Psoas muscle (tissue), 8 donors: ENCODE measurements at places on chromosomes 6 and 20. TPM values are rescaled to one million over a fixed set of nuclear protein-coding genes. Genes with fewer than 3 reads are reported as not detected.

The NTSR1 gene
- 0.04 TPM for polyA plus RNA-seq

The ADTRP gene
- not detected for polyA plus RNA-seq

The OPRL1 gene
- polyA plus RNA-seq = 0.08 TPM

The PAK5 gene
- polyA plus RNA-seq = not detected

The PDSS2 gene
- polyA plus RNA-seq = 4.7 TPM

The KCNK15 gene
- polyA plus RNA-seq = 0.23 TPM

The TOMM34 gene
- polyA plus RNA-seq = 10.4 TPM

The JPH2 gene
- polyA plus RNA-seq = 25.1 TPM

The ADGRF4 gene
- polyA plus RNA-seq = not detected

The EEF1E1 gene
- 18.8 TPM for polyA plus RNA-seq

The PGC gene
- 0.48 TPM for polyA plus RNA-seq

The BPIFB1 gene
- not detected for polyA plus RNA-seq

The TINAG gene
- polyA plus RNA-seq = 0.04 TPM

The LPA gene
- polyA plus RNA-seq = not detected

The CEP250 gene
- 4.2 TPM for polyA plus RNA-seq

The HLA-DQA1 gene
- 7.8 TPM for polyA plus RNA-seq

The LY6G6C gene
- polyA plus RNA-seq = not detected

The GATA5 gene
- 0.01 TPM for polyA plus RNA-seq

The TP53RK gene
- 12.9 TPM for polyA plus RNA-seq

The CRISP3 gene
- not detected for polyA plus RNA-seq

The CST7 gene
- 0.55 TPM for polyA plus RNA-seq

The MLN gene
- polyA plus RNA-seq = not detected

The PLEKHG1 gene
- 1.6 TPM for polyA plus RNA-seq

The MDFI gene
- 1.1 TPM for polyA plus RNA-seq

The SYNDIG1 gene
- polyA plus RNA-seq = not detected

The FHL5 gene
- 7.1 TPM for polyA plus RNA-seq

The ETV7 gene
- 0.06 TPM for polyA plus RNA-seq
